Right renal cortex interstitium (tissue), 3 donors: ENCODE measurements at places on chromosomes 6 and 20. TPM values are rescaled to one million over a fixed set of nuclear protein-coding genes. Genes with fewer than 3 reads are reported as not detected.

FAM83C gene
- 0.06 TPM for polyA plus RNA-seq

COL19A1 gene
- polyA plus RNA-seq = 3.3 TPM

KCNS1 gene
- polyA plus RNA-seq = 0.64 TPM

PHACTR1 gene
- polyA plus RNA-seq = 12.4 TPM

SIRPB1 gene
- 2.5 TPM for polyA plus RNA-seq

OR2J1 gene
- polyA plus RNA-seq = not detected

OVOL2 gene
- 1.3 TPM for polyA plus RNA-seq

SGK2 gene
- polyA plus RNA-seq = 28.8 TPM

TREML1 gene
- 0.40 TPM for polyA plus RNA-seq
